ENCODE measurements at places on chromosomes 4 and X. TPM values are rescaled to one million over a fixed set of nuclear protein-coding genes. Genes with fewer than 3 reads are reported as not detected.

- peaks cover 5% of the 10 kb centered on the region for H3K4me1 ChIP-seq
- peak overlapping the region; percentile 30 for H3K27ac ChIP-seq
- no peaks in the 10 kb centered on the region for H3K36me3 ChIP-seq
- DNase-seq, result peak; percentile 89
- H3K27me3 ChIP-seq, result no peaks in the 10 kb centered on the region
These were observed 39.0 kb upstream of the HGFAC start for GRCh38 chr4:3402491-3403347.

GRCh38 chr4:9952415-9952950 is 68.8 kb downstream of the SLC2A9 start:
- H3K4me1 ChIP-seq, result no peaks in the 10 kb centered on the region
- H3K36me3 ChIP-seq, result no peaks in the 10 kb centered on the region
- no peak for DNase-seq
- no peak overlapping the region for H3K27ac ChIP-seq

GRCh38 chrX:133563705-133564104 is 148.4 kb upstream of the GPC4 start:
- H3K4me1 ChIP-seq, result no peaks in the 10 kb centered on the region
- H3K36me3 ChIP-seq, result no peaks in the 10 kb centered on the region
- no peak overlapping the region for H3K27ac ChIP-seq

GRCh38 chr4:2745981-2746806 is 9.9 kb downstream of the TNIP2 start:
- no peaks in the 10 kb centered on the region for H3K27me3 ChIP-seq
- peaks cover 19% of the 10 kb centered on the region for H3K36me3 ChIP-seq
- peak; percentile 35 for DNase-seq
- H3K4me1 ChIP-seq, result peaks cover 18% of the 10 kb centered on the region
- H3K4me3 ChIP-seq, result no peak overlapping the region
- peak overlapping the region; percentile 59 for H3K27ac ChIP-seq

DNA sequence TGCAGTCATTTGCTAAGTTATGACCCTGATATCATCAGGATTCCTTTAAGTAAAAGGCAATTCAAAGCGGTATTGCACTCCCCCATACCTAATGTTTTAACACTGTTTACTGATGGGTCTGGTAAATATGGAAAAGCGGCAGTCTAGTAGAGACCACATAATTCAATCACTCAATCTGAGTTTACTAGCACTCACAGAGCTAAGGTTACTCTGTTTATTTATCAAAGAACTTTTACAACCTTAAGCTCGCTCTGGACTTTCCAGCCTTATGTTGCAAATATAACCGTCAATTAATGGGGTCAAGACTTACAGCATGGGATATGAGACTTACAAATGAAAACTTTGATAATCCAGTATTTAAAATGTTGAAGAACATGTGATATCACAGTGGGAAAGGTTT is 124.5 kb upstream of the ZCCHC13 start:
- H3K27ac ChIP-seq, result no peak overlapping the region
- no peaks in the 10 kb centered on the region for H3K27me3 ChIP-seq
- H3K4me3 ChIP-seq, result no peak overlapping the region
- H3K4me1 ChIP-seq, result no peaks in the 10 kb centered on the region
- no peak for DNase-seq

DNA sequence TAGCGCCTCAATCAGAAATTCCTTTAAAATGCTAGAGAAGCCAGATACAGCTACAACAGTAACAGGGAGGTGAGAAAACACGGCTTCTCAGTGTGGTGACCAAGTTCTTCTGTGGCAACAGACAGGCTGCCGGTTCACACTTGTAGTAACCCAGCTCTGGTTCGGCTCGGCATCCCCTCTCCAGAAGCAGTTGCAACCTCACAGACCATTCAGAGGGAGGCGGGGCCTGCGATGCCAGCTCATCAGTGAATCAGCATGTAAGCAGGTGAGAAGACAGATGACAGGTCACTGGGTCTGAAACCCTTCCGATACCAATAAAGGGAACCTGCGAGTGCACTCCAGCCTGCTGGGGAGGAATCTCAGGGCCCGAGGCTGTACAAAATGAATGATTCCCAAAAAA is 251.0 kb downstream of the KCNIP4 start:
- H3K4me1 ChIP-seq, result no peaks in the 10 kb centered on the region
- no peaks in the 10 kb centered on the region for H3K36me3 ChIP-seq
- DNase-seq, result peak; percentile 31
- no peaks in the 10 kb centered on the region for H3K27me3 ChIP-seq
- H3K4me3 ChIP-seq, result no peak overlapping the region
- no peak overlapping the region for H3K27ac ChIP-seq

- peaks cover 8% of the 10 kb centered on the region for H3K4me1 ChIP-seq
- DNase-seq, result peak; percentile 84
- no peaks in the 10 kb centered on the region for H3K36me3 ChIP-seq
These were observed 1.6 kb downstream of the SLC49A3 start for GRCh38 chr4:687048-687970.

DNA sequence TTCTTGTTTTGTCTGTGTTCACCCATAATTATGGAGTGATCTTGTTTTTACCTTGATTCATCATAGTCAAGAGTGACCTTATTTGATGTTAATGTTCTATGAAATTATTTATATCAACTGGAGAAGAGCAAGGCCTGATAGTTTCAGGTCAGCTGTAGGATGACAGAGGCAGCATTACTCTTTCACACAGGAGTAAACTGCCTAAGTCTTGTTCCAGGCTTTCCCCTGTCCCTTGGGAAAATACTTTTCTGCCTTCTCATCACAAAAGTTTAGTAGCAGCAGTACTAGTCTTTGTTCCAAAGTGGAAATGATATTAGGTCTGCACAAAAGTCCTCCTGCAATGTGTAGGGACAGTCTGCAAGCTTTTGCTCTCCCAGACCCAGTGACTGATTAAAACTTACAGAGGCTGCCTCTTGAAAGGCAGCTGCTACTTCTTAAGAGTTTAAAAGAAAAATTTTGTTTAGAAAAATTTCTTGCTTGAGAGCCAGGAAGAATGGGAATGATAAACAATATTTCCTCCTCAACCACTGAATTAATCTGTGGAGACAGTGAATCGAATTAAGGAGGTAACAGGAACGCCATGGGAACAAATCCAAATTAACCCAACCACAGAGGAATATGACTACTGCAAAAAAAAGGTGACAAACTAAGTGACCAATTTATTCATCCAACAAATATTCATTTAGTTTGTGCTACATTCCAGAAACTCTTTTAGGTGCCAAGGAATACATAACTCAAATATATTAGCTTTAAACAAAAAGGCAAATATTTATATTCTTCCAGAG is 991.4 kb upstream of the PABPC4L start:
- DNase-seq, result no peak
- no peak overlapping the region for H3K4me3 ChIP-seq
- no peaks in the 10 kb centered on the region for H3K27me3 ChIP-seq
- H3K4me1 ChIP-seq, result peaks cover 6% of the 10 kb centered on the region
- H3K36me3 ChIP-seq, result no peaks in the 10 kb centered on the region

- no peak overlapping the region for H3K27ac ChIP-seq
- no peaks in the 10 kb centered on the region for H3K27me3 ChIP-seq
- no peaks in the 10 kb centered on the region for H3K36me3 ChIP-seq
- no peak overlapping the region for H3K4me3 ChIP-seq
These were observed 37.0 kb downstream of the ZFP42 start for GRCh38 chr4:188032583-188032982.

DNA sequence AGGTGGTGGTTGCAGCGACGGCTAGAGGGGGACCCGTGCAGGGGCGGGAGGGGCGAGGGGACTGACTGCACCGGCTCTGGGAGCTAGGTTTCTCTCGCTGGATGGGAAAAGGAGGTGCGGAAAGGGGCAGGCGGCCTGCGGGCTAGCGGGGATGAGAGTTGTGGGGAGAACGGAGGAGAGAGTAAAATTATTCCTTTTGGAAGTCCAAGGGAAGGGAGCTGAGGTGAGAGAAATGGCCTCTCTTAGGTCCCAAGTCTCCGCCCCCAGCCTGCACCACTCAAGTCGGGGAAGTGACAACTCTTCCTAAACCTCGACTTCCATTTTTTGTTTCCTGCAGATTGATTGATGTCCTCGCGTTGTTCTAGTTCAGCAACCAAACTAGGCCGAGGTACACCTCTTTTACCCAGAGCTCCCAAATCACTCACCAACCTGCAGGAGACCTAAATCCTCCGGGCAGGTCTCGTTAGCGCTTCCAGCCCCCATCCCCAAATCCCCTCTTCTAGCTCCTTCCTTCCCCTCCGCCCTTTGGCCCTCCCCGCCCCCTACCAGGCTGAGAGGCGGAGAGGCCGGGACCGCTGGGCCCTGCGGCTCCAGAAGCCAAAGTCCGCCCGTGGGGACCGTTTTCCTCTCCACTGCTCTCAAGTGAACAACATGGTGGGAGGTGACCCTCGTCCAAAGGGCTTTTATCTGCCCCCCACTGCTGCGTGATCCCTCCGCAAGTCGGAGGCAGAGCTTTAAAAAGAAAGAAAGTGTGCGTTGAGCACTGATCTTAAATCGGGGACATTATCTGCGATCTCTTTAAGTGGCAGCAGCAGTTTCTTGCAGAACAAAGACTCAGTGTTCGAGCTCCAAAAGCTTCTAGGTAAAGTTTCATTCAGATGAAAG is 7.3 kb downstream of the PITX2 start:
- no peak overlapping the region for H3K4me3 ChIP-seq
- no peak overlapping the region for H3K27ac ChIP-seq
- H3K36me3 ChIP-seq, result no peaks in the 10 kb centered on the region
- no peak for DNase-seq

- no peaks in the 10 kb centered on the region for H3K4me1 ChIP-seq
- no peak overlapping the region for H3K27ac ChIP-seq
- no peaks in the 10 kb centered on the region for H3K36me3 ChIP-seq
These were observed 29.0 kb downstream of the F9 start for GRCh38 chrX:139559383-139560042.

- H3K36me3 ChIP-seq, result no peaks in the 10 kb centered on the region
- DNase-seq, result peak; percentile 99
- H3K4me3 ChIP-seq, result no peak overlapping the region
- H3K27me3 ChIP-seq, result no peaks in the 10 kb centered on the region
These were observed 36.3 kb downstream of the MGARP start for GRCh38 chr4:139243448-139244365.

- H3K36me3 ChIP-seq, result no peaks in the 10 kb centered on the region
- no peak overlapping the region for H3K27ac ChIP-seq
- H3K27me3 ChIP-seq, result no peaks in the 10 kb centered on the region
- no peak overlapping the region for H3K4me3 ChIP-seq
- DNase-seq, result no peak
These were observed 81.5 kb upstream of the NKX1-1 start for GRCh38 chr4:1487761-1488160.

- H3K27me3 ChIP-seq, result no peaks in the 10 kb centered on the region
- H3K36me3 ChIP-seq, result no peaks in the 10 kb centered on the region
- H3K27ac ChIP-seq, result no peak overlapping the region
- DNase-seq, result no peak
- no peaks in the 10 kb centered on the region for H3K4me1 ChIP-seq
These were observed 60.9 kb downstream of the ARHGEF38 start for GRCh38 chr4:105613306-105613705.

DNA sequence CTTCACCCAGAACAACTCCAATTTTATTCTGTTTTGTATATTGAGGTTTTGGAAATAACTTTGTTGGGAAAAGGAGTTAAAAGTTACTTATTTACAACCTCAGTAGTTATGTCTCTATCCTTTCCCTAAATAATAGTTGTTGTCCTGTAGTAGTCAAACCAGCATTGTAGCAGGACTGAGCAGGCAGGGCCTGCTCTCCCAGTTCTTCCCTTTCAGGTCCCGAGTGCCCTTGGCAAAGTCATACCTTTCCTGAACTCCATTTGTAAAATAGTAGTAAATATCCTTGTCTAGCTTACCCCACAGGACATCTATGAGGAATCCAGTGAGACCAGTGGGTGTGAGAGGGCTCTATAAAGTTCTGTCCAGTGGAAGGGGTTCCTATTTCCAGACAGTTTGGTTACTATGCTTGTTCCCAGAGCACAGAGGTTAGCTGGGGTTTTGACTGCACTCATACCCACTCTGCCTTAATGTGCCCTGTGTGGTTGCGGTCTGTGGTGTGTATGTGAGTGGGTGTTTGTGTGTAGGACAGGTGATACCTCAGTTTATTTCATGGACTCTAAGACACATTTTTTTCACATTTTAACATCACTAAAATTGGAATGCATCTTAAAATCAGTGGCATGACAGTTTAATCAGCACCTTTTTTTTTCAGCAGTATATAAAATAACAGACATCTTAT is 136.3 kb downstream of the AMMECR1 start:
- H3K27ac ChIP-seq, result no peak overlapping the region
- H3K36me3 ChIP-seq, result no peaks in the 10 kb centered on the region
- H3K27me3 ChIP-seq, result no peaks in the 10 kb centered on the region
- DNase-seq, result no peak
- no peak overlapping the region for H3K4me3 ChIP-seq

GRCh38 chrX:11954176-11954575 is 184.1 kb upstream of the FRMPD4 start:
- peaks cover 2% of the 10 kb centered on the region for H3K4me1 ChIP-seq
- H3K27me3 ChIP-seq, result no peaks in the 10 kb centered on the region
- no peak overlapping the region for H3K4me3 ChIP-seq
- no peaks in the 10 kb centered on the region for H3K36me3 ChIP-seq
- no peak overlapping the region for H3K27ac ChIP-seq
- DNase-seq, result peak; percentile 48

- H3K4me3 ChIP-seq, result no peak overlapping the region
- H3K36me3 ChIP-seq, result peaks cover 1% of the 10 kb centered on the region
- peaks cover 2% of the 10 kb centered on the region for H3K4me1 ChIP-seq
- no peak for DNase-seq
- H3K27ac ChIP-seq, result no peak overlapping the region
These were observed 89.1 kb upstream of the CBR4 start for GRCh38 chr4:169098969-169099690.

GRCh38 chr4:3526456-3526855 is 5.8 kb downstream of the LRPAP1 start:
- H3K4me1 ChIP-seq, result peaks cover 3% of the 10 kb centered on the region
- no peak for DNase-seq
- no peak overlapping the region for H3K4me3 ChIP-seq
- no peaks in the 10 kb centered on the region for H3K27me3 ChIP-seq
- H3K36me3 ChIP-seq, result peaks cover 10% of the 10 kb centered on the region
- no peak overlapping the region for H3K27ac ChIP-seq

GRCh38 chr4:121791481-121791880 is 9.6 kb upstream of the EXOSC9 start:
- DNase-seq, result peak; percentile 91
- no peak overlapping the region for H3K4me3 ChIP-seq
- no peak overlapping the region for H3K27ac ChIP-seq
- no peaks in the 10 kb centered on the region for H3K36me3 ChIP-seq
- H3K27me3 ChIP-seq, result no peaks in the 10 kb centered on the region

- H3K27me3 ChIP-seq, result peaks cover 6% of the 10 kb centered on the region
- H3K27ac ChIP-seq, result no peak overlapping the region
- no peak overlapping the region for H3K4me3 ChIP-seq
- H3K4me1 ChIP-seq, result no peaks in the 10 kb centered on the region
- no peak for DNase-seq
These were observed 328.5 kb downstream of the HNRNPD start for GRCh38 chr4:82045267-82045666.

The IL2RG gene
- total RNA-seq, result not detected

The CT83 gene
- not detected for total RNA-seq

The MAGEB5 gene
- not detected for total RNA-seq

The SGCB gene
- 45.9 TPM for total RNA-seq

The UGT2A1 gene
- not detected for total RNA-seq

The FANCB gene
- total RNA-seq, result 6.4 TPM

The HOPX gene
- 3.3 TPM for total RNA-seq

The PNPLA4 gene
- total RNA-seq, result 12.8 TPM

The ZNF718 gene
- 4.8 TPM for total RNA-seq

The CXXC4 gene
- under 0.01 TPM for total RNA-seq

The CT45A2 gene
- total RNA-seq, result not detected

The CFI gene
- total RNA-seq, result 10.2 TPM

The ADGRG2 gene
- total RNA-seq, result under 0.01 TPM

The ADH6 gene
- total RNA-seq, result not detected

The ZIC3 gene
- total RNA-seq, result not detected

The DNAJB14 gene
- total RNA-seq, result 30.0 TPM

The UGT8 gene
- total RNA-seq, result not detected

Measured in fibroblast of lung (primary cell).